ENCODE measurements at places on chromosomes 4 and X.

DNA sequence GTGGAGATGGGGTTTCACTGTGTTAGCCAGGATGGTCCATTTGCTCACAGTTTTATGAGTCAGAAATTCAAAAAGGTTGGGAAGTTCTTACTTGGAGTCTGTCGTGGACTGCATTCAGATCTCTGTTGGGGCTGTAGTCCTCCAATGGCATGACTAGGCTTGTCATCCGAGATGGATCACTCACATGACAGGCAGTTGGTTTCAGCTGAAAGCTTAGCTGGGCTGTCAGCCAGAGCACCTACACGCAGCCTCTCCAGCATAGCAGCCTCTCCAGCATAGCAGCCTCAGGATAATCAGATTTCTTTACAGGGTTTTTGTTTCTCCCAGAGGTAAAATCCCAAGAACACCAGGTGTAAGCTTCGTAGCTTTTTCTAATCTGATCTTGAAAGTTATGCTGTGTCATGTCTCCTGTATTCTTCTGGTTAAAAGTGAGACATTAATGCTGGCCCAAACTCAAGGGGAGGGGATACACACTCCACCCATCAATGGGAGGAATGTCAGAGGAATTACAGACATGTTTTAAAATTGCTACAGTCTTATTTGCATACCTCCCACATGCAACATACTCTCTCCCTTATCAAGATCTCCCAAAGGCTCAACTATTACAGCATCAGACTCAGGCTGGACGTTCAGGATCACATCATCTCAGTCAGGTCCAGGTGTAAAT, 31.6 kb upstream of the SOD3 start:
- H3K4me3 ChIP-seq: no peak overlapping the region
- H3K27me3 ChIP-seq: no peaks in the 10 kb centered on the region
- peak overlapping the region; percentile 20 for H3K27ac ChIP-seq
- peak; percentile 74 for DNase-seq

DNA sequence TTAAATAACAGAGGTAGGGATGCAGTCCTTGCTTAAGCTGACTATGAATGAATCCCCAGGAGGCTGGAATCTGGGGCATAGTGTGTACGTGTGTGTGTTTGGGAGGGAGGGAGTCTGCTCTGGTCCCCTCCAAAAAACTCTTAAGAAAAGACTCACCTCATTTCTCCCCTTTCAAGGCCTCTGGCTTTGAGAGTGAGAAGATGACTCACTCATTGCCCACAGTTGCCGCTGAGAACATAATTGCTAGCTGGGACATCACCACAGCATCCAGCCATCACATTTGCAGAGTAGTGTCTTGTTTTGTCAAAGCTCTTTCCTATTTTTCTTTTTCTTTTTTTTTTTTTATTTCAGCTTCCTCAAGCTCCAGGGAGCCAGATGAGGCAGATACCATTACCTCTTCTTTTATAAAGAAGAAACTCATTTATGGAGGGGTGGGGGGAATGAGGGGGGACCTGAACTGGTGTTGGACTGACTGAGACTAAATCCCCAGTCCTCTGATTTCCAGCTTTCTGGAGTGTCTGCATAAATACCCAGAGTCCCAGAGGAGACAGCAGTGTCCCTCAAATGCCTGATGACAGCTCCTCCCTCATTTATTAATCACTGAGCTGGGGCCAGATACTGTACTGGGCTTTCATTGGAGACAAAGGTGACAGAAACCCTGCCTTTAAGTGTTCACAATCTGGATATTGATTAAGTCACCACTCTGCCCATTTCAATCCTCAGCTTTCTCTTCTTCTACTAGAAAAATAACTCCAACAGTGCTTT, 61.9 kb upstream of the LAS1L start:
- H3K4me3 ChIP-seq: no peak overlapping the region
- H3K27me3 ChIP-seq: no peaks in the 10 kb centered on the region
- peak; percentile 49 for DNase-seq
- peak overlapping the region; percentile 70 for H3K27ac ChIP-seq
- H3K4me1 ChIP-seq: peaks cover 2% of the 10 kb centered on the region
- no peaks in the 10 kb centered on the region for H3K36me3 ChIP-seq

GRCh38 chrX:132775263-132775823, 183.1 kb downstream of the HS6ST2 start:
- H3K27ac ChIP-seq: no peak overlapping the region
- no peaks in the 10 kb centered on the region for H3K4me1 ChIP-seq
- H3K4me3 ChIP-seq: no peak overlapping the region

GRCh38 chrX:121032531-121032930, 14.9 kb upstream of the GLUD2 start:
- no peak overlapping the region for H3K27ac ChIP-seq
- H3K4me1 ChIP-seq: no peaks in the 10 kb centered on the region
- no peak overlapping the region for H3K4me3 ChIP-seq
- no peaks in the 10 kb centered on the region for H3K36me3 ChIP-seq

GRCh38 chr4:112001041-112001440, 144.2 kb upstream of the FAM241A start:
- no peaks in the 10 kb centered on the region for H3K27me3 ChIP-seq
- no peak for DNase-seq
- no peak overlapping the region for H3K27ac ChIP-seq
- no peak overlapping the region for H3K4me3 ChIP-seq

GRCh38 chr4:77076889-77077635, 1.3 kb upstream of the CCNI start:
- H3K27ac ChIP-seq: no peak overlapping the region
- no peaks in the 10 kb centered on the region for H3K27me3 ChIP-seq
- H3K4me1 ChIP-seq: no peaks in the 10 kb centered on the region
- DNase-seq: no peak
- no peak overlapping the region for H3K4me3 ChIP-seq
- H3K36me3 ChIP-seq: no peaks in the 10 kb centered on the region

DNA sequence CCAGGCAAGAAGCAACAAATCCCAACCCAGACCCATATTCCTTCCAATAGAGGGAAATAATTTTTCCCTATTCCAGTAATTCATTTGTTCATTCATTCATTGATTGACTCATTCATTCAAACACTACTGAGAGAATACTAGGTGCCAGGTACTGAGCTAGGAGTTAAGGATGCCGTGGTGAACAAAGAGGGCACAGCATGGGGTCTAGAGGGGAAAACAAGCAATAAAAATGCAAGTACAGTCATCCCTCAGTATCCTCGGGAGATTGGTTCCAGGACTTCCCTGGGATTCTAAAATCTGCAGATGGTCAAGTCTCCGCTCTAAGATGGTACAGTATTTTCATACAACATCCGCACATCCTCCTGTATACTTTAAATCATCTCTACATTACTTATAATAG, 18.7 kb downstream of the RASGEF1B start:
- H3K27ac ChIP-seq: no peak overlapping the region
- H3K4me1 ChIP-seq: peaks cover 5% of the 10 kb centered on the region
- no peaks in the 10 kb centered on the region for H3K27me3 ChIP-seq
- no peak overlapping the region for H3K4me3 ChIP-seq

- no peak for DNase-seq
- H3K27ac ChIP-seq: no peak overlapping the region
- no peak overlapping the region for H3K4me3 ChIP-seq
- no peaks in the 10 kb centered on the region for H3K36me3 ChIP-seq
- H3K27me3 ChIP-seq: no peaks in the 10 kb centered on the region
Measured at GRCh38 chr4:161457311-161457710, 706.5 kb downstream of the FSTL5 start.

- peaks cover 3% of the 10 kb centered on the region for H3K36me3 ChIP-seq
- no peaks in the 10 kb centered on the region for H3K27me3 ChIP-seq
- no peak overlapping the region for H3K4me3 ChIP-seq
Measured at GRCh38 chrX:48511560-48511959, 2.8 kb downstream of the PORCN start.

DNA sequence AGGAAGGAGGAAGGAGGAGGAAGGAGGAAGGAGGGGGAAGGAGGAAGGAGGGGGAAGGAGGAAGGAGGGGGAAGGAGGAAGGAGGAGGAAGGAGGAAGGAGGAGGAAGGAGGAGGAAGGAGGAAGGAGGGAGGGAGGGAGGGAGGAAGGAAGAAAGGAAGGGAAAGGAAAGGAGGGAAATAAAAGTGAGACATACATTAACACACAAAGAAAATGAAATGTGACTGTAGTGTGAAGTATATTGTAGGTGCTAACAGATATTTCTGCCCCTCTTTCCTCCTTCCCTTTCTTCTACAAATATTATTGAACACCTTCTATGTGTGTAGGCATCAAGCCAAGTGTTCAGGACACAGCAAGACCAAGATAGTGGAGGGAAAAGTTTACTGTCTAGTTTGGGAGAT, 26.4 kb upstream of the PROM1 start:
- DNase-seq: no peak
- no peaks in the 10 kb centered on the region for H3K4me1 ChIP-seq
- H3K4me3 ChIP-seq: no peak overlapping the region
- H3K36me3 ChIP-seq: no peaks in the 10 kb centered on the region

Measured in IMR-90 (cell line).